ENCODE measurements at places on chromosomes 3 and 15.

DNA sequence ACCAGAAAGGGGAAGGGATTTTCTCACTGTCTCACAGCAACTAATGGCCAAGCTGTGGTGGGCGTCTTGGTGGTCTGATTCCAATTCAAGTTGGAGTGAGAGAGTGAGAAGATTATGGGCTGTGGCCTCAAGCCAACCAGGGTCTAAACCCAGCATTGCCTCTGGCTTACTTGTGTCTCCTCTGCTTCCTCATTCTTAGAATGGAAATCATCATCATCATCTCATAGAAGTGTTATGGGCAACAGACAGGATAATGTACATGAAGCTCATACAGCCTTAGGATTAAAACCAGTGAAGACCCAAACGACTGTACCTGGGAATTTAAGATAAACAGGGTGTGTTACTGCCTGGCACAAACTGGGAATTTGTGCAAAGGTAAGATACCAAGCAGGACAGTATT lies 29.1 kb upstream of the IREB2 start:
- no peak for DNase-seq

- no peak for DNase-seq
Measured at GRCh38 chr15:43251185-43251870, 15.4 kb downstream of the TGM5 start.

DNA sequence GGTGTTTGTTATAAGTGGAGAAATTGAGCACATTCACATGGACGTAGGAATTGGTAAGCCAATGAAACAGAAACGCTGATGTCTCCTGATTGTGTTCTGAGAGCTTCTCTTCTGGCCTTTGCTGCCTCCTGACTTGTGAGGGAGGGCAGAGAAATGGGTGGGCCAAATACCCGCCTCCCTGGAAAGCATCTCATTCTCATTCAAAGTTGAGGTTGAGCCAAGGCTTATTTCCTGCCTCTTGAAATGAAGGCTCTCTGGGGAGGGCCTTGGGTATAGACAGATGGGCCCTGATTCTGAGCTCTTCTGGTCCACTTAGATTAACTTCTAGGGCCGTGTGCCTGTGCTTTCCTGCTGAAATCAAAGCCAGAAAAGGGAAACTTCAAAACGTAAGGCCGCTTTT lies 57.4 kb upstream of the MYZAP start:
- no peak for DNase-seq

- no peak for DNase-seq
Measured at GRCh38 chr15:48774484-48774883, 36.4 kb downstream of the CEP152 start.

- no peak for DNase-seq
Measured at GRCh38 chr3:139124197-139124596, 79.5 kb upstream of the PRR23C start.

DNA sequence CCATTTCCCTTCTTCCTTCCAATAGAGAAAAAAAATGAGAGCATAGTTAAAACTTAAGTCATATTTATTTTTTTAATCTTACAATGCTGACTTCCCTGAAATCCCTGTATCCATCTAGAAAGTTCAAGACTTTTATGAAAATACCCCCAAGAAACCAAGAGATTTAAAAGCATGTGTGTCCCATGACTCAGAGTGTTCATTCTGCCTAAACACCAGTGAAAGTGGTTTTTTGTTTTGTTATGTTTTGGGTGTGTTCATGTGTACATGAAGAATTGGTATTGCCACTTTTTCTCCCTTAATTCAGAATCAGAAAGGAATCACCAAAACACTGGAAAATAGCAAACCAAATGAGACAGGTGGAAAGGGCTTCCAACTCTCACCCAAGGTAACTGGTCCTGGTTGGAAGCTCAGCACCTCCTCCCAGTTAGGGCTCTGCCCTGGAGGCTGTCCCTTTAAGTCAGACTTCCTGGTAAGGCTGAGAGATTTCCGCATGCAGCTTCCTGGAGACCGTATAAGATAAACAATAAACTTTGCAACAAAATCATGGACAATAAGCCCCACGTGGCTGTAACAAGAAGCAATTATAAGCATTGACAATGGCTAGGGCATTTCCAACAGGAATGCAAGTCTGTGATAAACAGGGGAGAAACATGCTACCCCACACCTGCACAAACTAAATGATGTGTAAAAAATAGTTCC lies 121.9 kb upstream of the ARHGEF3 start:
- no peak for DNase-seq

- no peak for DNase-seq
Measured at GRCh38 chr15:50381438-50381837, 26.4 kb upstream of the GABPB1 start.

DNA sequence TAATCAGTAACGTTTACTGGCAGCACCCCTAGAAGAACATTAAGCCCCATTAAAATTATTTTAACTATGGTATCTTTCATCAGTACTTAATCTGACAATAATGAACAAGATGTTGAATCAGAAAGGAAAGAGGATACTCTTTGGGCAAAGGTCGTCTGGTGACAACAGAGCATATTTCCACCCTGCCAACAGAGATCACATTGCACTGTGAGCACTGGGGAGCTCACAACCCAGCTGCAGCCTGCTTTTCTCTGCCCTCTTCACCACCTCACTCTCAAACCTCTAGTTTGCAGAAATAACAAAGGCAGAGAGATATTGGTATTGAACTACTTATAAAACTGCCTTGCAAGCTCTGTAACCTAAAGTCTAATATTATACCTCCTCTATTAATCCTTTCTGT lies 130.0 kb downstream of the FBN1 start:
- DNase-seq, result no peak

GRCh38 chr15:63870487-63871209 lies 36.9 kb upstream of the HERC1 start:
- DNase-seq, result no peak

GRCh38 chr15:100898661-100899462 lies 19.2 kb downstream of the ALDH1A3 start:
- no peak for DNase-seq

GRCh38 chr3:81518945-81519344 lies 242.5 kb downstream of the GBE1 start:
- no peak for DNase-seq

DNA sequence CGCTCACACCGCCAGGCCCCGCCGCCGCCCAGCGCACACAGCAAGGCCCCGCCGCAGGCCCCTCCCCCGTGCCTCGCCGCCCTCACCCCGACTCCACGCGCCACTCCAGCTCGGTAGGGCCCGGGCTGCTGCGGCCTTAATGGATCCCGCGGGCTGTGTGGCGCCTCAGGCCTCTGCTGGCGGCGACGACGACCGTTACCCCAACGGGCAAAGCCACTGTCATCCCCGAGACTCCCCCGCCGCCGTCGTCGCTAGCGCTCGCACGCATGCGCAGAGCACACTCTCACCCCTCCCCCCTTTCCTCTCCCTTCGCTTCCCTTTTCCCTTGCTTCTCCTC lies at the start of gene MSL2:
Gene MSL2 (minus strand): TSS at position 272 of the 337 bp plus-strand sequence. CDS start 1,222 bp downstream, outside the sequence.
- no peak for DNase-seq

DNA sequence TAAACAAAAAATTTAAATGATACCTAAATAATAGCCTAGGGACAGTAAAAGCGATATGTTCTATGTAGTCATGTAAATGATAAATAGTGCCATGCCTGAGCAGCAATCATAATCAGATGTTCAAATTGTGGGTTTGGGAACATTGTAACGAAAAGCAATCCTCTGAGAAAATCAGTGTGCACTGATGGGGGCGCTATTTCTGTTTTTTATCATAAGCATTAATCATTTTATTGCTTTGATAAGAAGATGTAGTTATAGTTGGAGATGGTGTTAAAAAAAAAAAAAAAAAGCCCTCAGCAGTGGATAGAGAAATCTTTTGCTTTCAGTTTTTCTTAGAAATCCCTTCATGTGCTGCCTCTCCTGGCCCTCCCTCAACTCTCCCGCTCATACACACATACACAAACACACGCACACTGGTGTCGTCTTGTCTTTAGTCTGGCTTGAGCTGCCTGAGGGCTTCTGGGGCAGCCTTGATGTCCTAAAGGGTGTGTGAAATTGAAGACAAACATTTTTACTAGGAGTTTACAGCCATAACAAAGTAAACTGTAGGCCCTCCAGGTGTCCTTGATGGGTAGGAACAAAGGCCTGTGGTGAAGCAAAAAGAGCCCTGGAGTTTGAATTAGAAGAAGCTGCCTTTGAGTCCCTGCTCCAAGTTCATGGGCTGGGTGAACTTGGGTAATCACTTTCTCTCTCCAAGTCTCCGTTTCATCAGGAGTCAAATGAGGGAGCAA lies 428.1 kb downstream of the SOX2 start:
- no peak for DNase-seq

DNA sequence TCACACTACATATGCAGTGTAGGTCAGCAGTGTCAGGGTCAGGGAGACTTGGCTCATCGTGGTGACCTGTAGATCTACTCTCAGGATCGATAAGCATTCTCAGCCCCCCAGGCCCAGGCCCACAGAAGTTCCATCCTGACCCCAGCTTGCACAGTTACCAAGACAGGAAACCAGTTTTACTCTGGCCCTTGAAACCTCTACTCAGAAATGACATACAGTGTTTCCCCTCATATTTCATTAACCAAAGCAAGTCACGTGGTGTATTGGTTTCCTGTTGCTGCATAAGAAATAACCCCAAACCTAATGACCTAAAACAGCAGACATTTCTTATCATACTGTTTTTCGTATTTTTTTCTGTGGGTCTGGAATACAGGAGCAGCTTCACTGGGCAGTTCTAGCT lies 242.2 kb downstream of the SLCO3A1 start:
- no peak for DNase-seq

Data from putamen (tissue), 1 donor.